Aorta (tissue), 5 donors: ENCODE measurements at places on chromosomes 5 and 9. TPM values are rescaled to one million over a fixed set of nuclear protein-coding genes. Genes with fewer than 3 reads are reported as not detected.

Gene ANKDD1B
- 2.1 TPM for total RNA-seq

DNA sequence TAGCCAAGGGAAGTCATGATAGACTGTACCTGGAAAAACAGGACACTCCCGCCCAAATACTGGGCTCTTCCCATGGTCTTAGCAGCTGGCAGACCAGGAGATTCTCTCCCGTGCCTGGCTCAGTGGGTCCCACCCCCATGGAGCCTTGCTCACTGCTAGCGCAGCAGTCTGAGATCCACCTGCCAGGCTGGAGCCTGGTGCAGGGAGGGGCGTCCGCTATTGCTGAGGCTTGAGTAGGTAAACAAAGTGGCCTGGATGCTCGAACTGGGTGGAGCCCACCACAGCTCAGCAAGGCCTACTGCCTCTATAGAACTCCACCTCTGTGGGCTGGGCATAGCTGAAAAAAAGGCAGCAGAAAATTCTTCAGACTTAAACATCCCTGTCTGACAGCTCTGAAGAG is 10.1 kb upstream of the THG1L start:
- H3K27me3 ChIP-seq = no peaks in the 10 kb centered on the region
- no peak for DNase-seq
- H3K36me3 ChIP-seq = no peaks in the 10 kb centered on the region
- no peak overlapping the region for H3K27ac ChIP-seq
- no peak overlapping the region for H3K4me3 ChIP-seq

DNA sequence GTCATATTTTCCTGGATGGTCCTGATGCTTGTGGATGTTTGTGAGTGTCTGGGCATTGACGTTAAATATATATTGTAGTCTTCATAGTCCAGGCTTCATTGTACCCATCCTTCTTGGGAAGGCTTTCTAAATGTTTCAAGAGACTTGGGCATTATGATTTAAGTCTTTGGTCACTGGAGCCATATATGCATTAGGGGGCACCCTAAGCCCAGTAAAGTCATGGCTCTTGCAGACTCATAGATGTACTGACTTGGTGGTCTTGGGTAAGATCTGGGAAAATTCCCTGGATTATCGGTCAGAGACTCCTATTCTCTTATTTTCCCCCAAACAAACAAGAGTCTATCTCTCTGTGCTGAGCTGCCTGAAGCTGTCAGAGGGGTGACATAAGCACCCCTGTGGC is 271.1 kb downstream of the TRIM36 start:
- H3K27ac ChIP-seq = no peak overlapping the region
- no peaks in the 10 kb centered on the region for H3K27me3 ChIP-seq
- DNase-seq = no peak
- no peaks in the 10 kb centered on the region for H3K36me3 ChIP-seq
- no peak overlapping the region for H3K4me3 ChIP-seq

DNA sequence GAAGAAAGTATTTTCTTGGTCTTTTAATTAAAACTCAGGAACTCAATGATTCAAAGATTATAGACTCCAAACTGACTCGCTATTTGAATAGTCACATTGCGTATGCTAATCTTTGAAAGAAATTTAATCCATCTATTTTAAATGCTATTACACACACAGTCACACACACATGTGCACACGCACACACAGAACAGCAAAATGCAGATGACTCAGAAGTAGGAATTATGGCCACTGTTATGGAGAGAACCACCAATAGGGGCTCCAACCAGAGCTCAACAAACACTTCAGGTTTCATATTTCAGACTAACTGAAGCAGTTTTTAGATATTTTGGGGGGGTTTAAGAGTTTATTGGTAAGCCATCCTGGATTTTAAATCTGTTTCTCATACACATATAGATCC is 1917.9 kb downstream of the EFNA5 start:
- DNase-seq = no peak
- no peak overlapping the region for H3K27ac ChIP-seq
- H3K4me1 ChIP-seq = no peaks in the 10 kb centered on the region
- no peaks in the 10 kb centered on the region for H3K36me3 ChIP-seq
- no peak overlapping the region for H3K4me3 ChIP-seq

Gene TAF1L
- not detected for total RNA-seq
